Smooth muscle cell of the coronary artery (primary cell): ENCODE measurements at places on chromosomes 4 and X. TPM values are rescaled to one million over a fixed set of nuclear protein-coding genes. Genes with fewer than 3 reads are reported as not detected.

FHDC1 gene
- total RNA-seq: under 0.01 and 0.12 TPM in 2 replicates

F9 gene
- total RNA-seq: not detected in 2 replicates

DCAF8L2 gene
- total RNA-seq: 0.08 TPM in 1 of 2 replicates, not detected in the other

SASH3 gene
- total RNA-seq: not detected in 2 replicates

ZXDA gene
- total RNA-seq: 3.8 and 4.2 TPM in 2 replicates
